ENCODE measurements at places on chromosomes 2 and 18.

- DNase-seq: no peak
Observed at GRCh38 chr2:113755035-113755834, 1.2 kb downstream of the SLC35F5 start.

GRCh38 chr2:234710587-234710986, 213.7 kb upstream of the ARL4C start:
- no peak for DNase-seq

- no peak for DNase-seq
Observed at GRCh38 chr2:12910431-12910830, 193.7 kb downstream of the TRIB2 start.

DNA sequence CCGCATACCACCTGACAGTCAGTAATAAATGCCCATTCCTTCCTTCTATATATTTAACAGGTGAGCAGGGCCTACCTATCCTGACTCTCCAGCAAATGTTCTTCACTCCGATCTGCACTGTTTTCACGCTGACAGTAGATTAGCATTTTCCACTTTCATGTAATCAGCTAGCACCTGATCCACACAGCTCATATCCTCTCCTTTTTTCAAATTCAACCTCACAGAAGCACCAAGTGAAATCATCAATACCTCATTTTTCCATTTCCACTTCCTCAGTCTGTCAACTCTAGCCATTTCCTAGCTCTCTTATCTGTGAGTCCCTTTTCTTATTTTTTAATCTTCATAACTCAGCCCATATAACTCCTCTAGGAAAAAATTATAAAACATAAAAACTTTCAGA, 402.8 kb downstream of the ZEB2 start:
- DNase-seq: no peak

DNA sequence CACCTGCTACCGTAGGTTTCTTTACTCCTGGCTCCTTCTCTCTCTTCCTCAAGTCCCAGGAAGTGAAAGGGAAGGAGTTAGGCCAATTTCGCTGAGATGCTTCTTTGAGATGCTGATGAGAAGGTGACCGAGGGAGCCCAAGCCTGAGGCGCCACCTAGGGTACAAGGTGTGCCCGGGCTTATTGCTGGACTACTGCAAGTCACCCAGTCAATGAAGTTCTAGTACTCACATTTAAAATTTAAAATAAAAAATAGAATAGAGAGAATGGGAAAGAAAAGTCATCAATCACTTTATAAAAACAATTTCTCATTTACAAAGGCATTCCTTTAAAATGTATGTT, 45.3 kb downstream of the ACAA2 start:
- peak; percentile 36 for DNase-seq

- DNase-seq: peak; percentile 16
Observed at GRCh38 chr18:48733643-48734253, 194.9 kb downstream of the CTIF start.

GRCh38 chr2:74935975-74936391, 22.5 kb upstream of the POLE4 start:
- no peak for DNase-seq

GRCh38 chr18:44759925-44760342, 79.2 kb downstream of the SETBP1 start:
- DNase-seq: no peak

GRCh38 chr2:88747990-88748389, 56.5 kb downstream of the RPIA start:
- DNase-seq: no peak

GRCh38 chr2:227939271-227940027, 68.0 kb downstream of the DAW1 start:
- peak; percentile 26 for DNase-seq

DNA sequence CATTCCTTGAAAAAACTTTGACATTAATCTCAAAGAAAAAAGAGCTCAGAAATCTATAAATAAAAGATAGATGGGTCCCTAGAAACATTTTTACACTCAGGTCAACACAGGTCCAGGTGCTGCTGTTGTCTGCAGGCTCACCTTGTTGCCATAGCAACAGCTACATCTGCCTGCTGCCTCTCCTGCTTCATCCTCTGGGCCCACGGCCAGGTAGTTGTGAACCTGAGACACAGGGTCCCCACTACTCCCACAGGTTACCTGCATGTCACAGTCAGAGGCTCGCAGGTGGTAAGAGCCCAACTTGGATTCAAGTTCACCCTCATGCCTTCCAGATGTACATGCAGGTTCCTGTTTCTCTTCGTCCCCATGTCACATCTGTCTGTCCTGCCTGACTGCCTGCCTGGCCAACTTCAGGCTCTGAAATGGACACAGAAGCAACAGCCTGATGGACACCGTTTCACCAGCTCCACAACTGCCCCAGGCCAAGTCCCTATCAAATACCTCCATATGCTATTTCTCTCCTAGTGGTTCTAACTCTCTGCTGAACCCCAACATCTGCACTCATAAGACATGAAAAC, 88.3 kb upstream of the SALL3 start:
- no peak for DNase-seq

GRCh38 chr2:108637304-108637669, 82.0 kb upstream of the RANBP2 start:
- DNase-seq: peak; percentile 14

GRCh38 chr18:29164993-29165599, 988.2 kb upstream of the CDH2 start:
- peak; percentile 79 for DNase-seq

DNA sequence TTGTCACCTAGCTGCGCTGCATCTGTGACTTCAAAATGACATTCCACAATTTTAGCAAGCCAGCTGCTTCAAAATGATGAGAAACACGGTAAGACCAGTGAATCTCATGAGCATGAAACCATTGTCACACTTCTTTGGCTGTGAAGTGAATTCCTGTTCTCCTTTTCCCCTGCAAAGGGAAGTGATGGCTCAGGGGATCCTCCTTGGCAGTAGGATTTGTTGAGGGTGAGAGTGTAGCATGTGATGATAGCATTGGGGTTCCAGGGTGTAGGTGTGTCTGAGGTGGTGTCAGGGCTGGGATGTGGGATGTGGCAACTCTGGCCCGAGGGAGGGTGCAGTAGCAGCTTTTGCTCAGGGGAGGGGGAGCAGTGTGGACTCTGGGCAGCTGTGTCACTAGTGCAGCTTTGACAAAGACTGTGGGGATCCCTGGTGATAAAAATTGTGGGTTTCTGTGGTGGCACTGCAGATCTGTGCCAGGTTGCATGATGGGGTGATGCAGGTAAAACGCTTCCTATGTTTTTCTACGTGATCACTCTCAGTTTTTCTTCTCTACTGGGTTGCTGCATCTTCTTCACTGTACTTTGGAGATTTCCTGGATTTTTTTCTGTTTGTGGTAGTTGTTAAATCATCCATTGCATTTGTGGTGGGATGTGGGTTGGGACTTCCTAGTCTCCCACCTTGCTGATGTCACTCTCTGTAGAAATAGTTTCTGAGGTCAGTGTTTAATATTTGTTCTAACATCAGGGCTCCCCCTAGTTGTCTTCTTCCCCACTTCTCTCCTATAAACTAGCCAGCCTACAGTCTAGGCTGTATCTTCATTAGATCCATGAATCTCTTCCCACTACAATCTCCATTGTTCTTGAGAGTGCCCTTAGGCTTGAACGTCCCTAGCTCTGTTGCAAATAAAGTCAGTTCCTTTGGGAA, 107.0 kb downstream of the ACTR3 start:
- no peak for DNase-seq

DNA sequence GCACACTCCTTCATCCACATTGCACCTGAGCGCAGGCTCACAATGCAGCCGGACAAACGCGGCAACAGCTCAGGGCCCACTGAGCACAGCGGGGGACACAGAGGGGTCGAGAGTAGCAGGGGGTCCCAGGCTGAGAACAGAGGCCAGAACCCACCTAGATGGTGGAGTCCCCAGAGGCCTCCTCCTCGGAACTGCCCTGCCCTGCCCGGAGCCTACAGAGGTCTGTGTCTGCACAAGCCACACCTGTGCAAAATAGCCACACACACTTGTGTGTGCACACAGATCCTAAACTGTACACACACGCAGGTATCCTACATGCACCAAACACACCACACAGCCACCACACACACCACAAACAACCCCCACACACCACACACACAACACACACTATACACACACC, 72.8 kb downstream of the TMEM18 start:
- DNase-seq: no peak
